ENCODE measurements at places on chromosomes 16 and 17. TPM values are rescaled to one million over a fixed set of nuclear protein-coding genes. Genes with fewer than 3 reads are reported as not detected.

Gene HS3ST2
- 0.81 TPM for polyA plus RNA-seq

Gene MPDU1
- polyA plus RNA-seq, result 40.4 TPM

Gene PLEKHM1
- polyA plus RNA-seq, result 21.8 TPM

Gene KCNJ18
- not detected for polyA plus RNA-seq

Data from urinary bladder (tissue), 4 donors.